ENCODE measurements at places on chromosomes 7 and 10.

- no peak for DNase-seq
Observed at GRCh38 chr10:6019010-6019782, 41.9 kb upstream of the IL15RA start.

- no peak for DNase-seq
Observed at GRCh38 chr10:64040781-64041180, 519.6 kb downstream of the REEP3 start.

GRCh38 chr7:19106241-19107080, 11.0 kb downstream of the TWIST1 start:
- DNase-seq = no peak

DNA sequence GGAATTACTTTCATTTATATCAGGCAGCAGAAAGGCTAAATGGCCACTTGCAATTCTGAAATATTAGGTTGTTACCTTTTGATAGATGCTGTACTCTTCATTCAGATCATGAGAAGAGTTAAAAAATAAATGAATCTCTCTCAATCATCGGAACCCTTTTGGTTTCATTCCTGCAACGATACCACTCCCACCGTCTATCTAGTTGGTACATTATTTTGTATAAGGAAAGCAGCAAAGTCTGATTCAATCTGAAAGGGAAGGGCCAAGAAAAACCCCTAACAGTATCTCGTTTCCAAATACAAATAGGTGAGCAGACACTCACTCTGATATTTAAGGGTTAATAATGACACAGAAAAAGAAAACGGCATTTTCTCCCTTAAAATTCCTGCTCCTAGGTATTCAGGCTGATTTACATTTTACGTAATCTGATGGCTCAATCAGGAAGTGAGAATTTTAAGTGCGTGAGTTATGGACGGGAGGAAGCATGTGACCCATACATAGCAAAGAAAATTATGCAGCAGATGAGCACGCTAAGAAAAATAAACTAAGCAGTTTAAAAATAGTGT, 209.4 kb upstream of the KLF14 start:
- no peak for DNase-seq

DNA sequence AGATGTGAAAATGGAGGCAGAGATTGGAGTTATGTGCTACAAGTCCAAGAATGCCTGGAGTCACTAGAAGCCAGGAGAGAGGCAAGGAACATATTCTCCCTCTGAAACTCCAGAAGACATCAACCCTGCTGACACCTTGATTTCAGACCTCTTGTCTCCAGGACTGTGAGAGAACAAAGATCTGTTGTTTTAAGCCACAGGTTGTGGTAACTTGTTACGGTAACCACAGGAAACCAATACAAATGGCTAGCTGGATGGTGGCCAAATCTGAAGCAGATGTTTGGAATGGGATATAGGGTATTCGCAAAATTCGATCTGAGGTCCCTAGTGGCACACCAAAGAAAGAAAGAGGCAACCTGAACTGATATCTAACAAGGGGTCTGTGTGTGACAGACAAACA, 129.0 kb downstream of the HERPUD2 start:
- DNase-seq = no peak

DNA sequence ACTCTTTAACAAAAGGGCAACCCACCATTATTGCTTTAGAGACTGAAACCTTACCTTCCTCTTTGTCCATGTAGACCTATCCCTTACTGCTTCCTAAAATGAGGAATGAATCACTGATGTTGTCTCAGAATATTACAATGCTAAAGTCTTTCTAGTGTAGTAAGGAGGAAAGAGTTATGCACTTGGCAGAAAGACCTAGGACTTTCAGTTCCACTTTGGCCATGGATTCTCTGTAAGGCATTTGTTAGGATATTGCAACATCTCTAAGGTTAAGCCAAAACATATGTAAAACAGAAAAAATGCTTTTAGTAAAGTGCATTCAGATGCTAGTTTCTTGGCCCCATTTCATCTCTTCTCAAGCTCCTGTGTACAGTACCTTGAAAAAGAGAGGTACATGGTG, 230.9 kb downstream of the PARD3 start:
- DNase-seq = no peak

DNA sequence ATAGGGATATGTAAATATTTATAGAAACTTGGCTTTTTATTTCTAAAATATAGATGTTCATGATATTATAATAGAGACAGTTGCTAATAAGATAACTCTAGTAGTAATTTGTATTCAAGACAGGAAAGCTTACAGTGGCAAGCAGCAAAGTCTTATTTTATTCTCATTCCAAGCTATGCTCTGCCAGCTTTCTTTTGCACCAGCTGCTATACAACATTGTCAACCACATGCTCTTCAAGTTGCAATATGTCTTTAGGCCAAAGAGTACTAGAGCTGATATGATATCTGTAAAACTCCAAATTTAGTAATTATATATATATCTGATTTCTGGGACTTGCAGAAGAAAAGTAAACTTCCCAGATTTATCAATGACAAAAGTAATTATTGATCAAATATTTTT, 350.1 kb downstream of the HGF start:
- no peak for DNase-seq

- DNase-seq = no peak
Observed at GRCh38 chr7:106952658-106953231, 87.7 kb downstream of the PIK3CG start.
